ENCODE measurements at places on chromosomes 12 and 14.

DNA sequence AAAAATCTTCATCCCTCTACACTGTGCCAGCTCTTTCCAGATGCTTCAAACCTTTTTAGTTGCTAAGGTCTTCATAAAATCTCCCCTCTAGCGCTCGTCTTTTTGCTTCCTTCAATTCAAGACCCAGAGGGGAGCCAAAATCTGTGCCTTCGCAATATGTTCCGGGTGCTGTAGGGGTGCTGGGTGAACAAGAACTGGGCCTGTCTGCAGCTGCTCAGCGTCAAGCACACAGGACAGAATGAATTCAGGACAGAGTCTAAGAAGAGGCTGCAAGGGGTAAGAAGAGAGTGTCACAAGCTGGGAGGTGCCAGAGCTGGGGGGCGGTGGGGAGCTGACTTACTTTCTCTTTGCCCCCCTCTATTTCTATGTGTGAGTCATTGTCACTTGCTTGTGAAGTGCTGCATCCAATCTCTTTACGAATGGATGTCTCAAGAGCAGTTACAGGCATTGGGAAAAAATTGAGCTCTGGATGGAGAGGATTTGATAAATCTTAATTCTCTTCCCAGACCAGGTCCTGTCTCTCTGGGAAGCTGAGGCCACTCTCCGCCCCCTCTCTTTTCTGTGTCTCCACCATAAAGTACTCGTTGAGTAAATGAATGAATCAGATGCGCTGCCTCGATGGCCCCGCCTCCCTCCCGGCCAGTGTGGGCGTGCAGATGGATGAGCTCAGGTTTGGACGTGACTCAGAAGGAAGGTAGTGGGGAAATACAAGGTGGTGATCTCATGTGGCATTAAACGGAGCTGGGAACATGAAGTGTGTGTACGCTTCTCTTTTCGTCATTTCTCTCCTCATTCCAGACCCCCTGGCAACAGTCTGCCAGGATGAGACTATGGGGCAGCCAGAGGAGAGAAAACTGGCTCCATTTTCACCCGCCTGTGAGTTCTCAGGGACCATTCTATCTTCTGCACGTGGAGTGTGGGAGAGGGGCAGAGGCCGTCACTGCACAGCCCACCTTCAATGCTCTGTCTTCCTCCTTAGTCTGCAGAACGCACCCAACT, 91.3 kb downstream of the TSPAN9 start:
- no peak for DNase-seq

DNA sequence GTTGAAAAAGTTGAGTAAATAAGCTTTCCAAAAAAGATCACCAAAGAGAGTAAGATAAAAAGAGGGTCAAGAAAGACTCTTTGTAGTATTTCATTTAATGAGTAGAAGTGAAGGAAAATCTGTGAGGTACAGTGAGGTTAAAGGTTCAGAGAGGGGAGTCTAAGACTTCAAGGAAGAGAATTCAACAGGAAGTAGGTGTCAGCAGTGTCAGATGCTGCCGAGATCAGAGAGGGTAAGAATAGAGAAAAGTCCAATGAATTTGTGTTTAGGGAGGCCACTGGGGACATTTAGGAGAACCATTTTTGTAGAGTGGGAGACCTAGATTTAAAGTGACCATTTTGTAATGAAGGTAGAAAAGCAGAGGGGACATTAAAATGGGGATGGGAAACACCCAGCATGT, 71.6 kb upstream of the KRAS start:
- no peak for DNase-seq

- no peak for DNase-seq
Observed at GRCh38 chr14:39861229-39861600, 429.0 kb upstream of the FBXO33 start.

DNA sequence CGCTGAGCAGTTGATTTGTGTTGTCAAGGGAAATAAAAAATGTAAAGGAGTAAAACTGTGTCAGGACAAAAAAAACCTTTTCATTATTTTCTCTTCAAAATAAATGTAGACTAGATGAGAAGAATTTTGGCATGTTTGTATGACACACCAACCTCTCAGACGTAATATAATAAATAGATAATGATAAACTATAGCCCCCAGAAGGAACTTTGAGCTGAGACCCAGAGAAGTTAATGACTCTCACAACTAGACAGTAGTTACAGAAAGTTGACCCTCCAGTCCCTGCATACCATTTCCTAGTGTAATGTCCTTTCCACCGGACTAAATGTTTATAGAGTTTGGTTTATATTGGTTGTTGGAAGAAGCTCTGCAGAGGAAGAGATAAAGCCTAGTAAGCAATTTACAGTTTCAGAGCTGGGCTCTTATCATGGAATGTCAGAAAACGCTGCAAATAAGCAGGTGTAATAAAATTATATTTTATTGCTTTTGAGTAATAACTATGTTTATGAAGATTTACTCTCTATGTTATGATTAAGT, 97.3 kb downstream of the TRHDE start:
- no peak for DNase-seq

DNA sequence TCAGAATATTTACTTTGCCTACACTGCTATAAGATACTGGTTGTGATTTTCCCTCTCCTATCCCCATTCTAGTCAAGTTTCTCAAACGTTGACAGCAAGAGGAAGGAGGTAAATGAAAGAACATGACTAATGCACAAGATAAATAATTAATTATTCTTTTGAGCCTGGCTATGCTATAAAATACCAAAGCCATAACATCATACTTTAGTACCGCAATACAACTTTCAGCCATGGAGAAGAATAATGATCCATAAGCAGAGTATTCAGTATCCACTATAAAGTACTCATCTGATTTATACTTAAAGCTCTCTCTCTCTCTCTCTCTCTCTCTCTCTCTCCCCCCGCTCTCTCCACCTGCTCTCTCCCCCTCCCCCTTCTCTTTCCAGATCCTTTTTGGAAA, 41.3 kb downstream of the TDG start:
- DNase-seq: no peak

GRCh38 chr12:126742241-126742641, 1524.7 kb upstream of the TMEM132C start:
- DNase-seq: no peak

- DNase-seq: no peak
Observed at GRCh38 chr14:68230950-68231717, 411.6 kb downstream of the RAD51B start.

DNA sequence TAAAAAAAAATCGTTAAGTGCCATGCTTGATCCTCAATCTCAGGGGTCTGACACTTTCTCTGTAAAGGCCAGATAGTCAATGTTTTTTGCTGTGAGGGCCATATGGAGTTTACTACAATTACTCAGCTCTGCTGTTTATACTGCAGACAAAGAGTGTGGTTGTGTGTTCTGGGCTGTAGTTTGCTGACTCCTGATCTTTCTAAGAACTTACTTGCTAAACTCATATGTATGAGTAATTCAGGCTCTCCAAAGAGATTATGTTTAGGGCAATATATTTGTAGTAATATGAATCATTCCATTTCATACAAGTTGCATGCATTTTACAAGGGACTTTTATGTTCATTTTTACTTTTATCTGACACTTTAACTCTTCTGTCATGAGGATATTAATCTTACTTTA, 188.2 kb downstream of the TMTC2 start:
- no peak for DNase-seq

- no peak for DNase-seq
Observed at GRCh38 chr14:93276031-93276716, 56.7 kb downstream of the BTBD7 start.

- no peak for DNase-seq
Observed at GRCh38 chr14:86373886-86374285, 843.9 kb downstream of the FLRT2 start.

GRCh38 chr14:61475316-61475715, 153.9 kb downstream of the PRKCH start:
- DNase-seq: no peak

DNA sequence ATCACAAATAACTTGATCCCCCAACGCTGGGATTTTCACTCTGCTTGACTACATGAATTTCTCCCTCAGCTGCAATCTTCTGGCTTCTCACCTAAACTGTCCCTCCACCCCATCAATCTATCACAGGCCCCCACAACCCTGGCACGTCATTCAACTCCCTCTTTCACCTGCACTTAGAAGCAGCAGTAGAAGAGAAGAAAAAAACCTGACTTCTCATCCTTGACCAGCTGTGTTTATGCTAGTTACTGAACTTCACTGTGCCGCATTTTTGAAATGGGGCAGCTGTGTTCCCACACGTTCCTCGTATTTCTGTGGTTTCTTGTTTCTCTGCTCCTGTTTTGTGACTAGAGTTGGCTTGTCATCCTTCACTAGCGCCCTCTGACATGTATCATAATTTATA, 35.0 kb downstream of the ITPR2 start:
- no peak for DNase-seq

DNA sequence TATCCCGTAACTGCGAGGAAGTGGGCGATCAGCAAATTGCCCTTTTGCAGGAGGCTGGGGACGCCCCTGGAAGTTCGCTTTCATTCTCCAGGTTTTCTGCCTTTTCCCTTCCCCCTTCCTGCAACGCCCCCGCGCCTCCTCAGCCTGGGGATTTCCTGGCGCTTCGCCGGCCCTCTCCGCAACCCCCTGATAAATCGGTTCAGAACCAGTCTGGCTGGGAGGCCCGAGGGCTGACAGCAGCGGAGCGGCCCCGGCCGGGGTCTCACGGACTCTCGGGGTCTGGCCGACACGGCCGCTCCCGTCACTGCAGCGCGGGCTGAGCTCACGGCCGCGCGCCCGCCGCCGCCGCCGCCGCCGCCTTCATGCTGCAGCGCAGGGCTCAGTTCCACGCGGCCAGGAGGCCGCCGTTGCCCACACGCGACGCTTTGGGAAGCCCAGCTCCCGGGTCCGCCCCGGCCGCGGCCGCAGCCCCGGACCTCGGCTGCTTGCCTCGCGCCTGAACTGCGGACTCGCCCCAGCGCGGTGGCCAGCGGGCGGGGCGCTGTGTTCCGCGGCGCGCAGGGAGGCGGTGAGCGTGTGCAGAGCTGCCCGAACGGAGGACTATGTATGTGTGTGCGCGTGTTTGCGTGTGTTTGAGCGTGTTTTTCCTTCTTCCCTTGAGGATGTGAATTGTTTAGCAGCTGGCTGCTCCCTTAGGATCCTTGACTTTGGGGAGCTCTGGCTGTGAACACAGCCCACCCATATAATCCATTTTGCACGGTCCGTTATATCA, at the start of gene LRFN5:
Gene LRFN5 (plus strand): TSS at position 345 of the 772 bp plus-strand sequence.
- no peak for DNase-seq

DNA sequence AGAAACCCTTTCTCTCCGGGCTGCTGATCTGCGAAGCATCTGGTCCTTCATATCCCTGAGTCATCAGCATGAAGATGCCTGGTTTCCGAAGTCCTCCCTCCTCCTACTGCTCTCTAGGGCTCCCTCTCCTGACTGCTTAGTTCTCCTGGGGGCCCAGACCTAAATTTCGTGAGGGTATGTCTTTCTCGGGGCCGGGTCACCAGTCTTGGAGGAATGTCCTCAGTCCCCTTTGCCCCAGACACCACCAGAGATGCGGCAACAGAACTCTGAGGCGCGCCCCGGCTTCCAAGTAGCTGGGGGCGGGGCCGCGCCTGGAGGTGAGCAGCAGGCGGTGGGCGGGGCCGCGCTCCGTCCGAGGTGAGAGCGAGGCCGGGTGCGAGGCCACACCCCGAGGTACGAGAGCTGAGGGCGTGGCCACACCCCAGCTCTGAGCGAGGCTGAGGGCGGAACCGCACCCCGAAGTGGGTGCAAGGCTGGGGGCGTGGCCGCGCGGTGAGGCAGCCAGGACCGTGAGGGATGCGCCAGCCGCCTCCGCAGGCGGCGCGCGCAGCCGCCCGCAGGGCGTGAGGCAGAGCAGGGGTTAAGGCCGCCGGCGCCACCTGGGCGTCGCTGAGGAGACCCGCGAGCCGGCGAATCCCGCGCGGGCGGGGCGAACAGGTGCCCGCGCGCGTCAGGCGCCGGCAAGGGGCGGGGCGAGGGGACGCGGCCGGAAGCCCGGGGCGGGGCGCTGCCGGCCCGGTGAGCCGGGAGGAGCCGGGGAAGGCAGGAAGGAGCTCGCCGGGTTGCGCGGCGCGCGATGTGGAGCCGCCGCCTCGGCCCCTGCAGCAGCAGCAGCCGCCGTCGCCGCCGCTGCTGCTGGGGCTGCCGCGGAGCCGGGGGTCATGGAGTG, at the start of gene BICDL1:
Gene BICDL1 (plus strand): TSS at position 765 of the 889 bp plus-strand sequence. CDS start 633 bp downstream, outside the sequence.
- peak; percentile 93 for DNase-seq

- DNase-seq: no peak
Observed at GRCh38 chr14:36996857-36997590, 175.4 kb downstream of the SLC25A21 start.

GRCh38 chr12:123058980-123059379, 78.5 kb downstream of the ARL6IP4 start:
- DNase-seq: no peak

- DNase-seq: no peak
Observed at GRCh38 chr12:13041224-13041623, 3.0 kb upstream of the FAM234B start.

- no peak for DNase-seq
Observed at GRCh38 chr14:60315196-60315990, 66.4 kb downstream of the PPM1A start.

DNA sequence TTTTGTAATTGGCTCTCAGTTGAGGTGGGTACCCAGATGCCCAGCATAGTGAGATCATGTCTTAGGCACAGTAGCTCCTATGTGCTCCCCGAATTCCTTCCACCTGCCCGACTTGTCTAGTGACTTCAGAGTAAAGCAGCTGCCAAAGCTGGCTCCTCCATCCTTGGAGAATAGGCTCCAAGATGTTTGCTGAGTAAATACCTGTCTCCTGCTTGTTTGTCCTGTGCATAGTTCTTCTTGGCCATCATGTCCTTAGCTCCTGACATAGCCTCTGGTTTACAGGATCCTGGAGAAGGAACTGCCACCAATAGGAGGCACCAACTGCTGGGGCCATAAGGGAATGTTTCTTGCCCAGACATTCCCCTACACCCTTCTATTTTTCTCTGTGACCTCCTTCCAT, 52.6 kb upstream of the CISTR start:
- no peak for DNase-seq

DNA sequence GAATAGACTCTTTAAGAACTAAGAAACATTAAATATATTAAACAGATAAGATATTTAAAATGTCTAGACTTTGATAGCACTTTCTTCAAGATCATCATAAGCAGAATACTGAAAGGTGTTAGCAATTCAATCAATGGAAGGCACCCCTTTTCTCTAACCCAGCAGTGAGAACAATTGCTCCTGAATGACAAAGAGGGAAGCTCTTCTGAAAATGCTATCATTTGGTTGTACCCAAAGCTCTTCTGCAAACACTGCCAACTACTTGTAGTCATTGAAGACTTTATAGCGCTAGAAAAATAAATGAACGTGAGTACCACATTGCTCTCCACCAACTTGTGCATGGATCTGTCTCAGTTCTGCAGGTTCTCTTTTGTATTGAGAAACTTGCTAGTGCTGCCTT, 62.2 kb upstream of the LMO3 start:
- no peak for DNase-seq

DNA sequence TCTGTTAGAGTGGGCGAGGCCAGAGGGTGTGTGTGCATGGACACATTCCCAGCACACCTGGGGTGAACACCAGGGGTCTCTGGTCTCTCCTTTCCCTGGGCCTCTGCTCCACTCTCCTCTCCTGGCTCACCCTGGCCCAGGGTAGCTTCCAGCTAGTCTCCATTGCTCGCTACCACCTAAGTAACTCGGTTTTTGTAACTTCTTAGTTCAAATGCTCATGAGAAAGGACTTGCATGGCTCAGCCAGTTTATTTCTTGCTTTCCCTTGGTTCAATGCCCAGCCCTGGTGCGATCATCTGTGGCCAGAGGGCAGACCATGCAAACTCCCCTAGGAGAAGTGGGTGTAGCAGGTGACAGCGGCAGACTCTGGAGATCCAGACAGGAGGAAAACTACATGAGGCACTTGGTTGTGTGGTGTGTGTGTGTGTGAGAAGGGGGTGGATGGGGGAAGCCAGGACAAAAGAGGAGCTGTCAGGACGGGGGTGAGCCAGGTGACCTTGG, 8.9 kb upstream of the ACVR1B start:
- no peak for DNase-seq
